Stimulated activated CD8-positive, alpha-beta memory T cell treated with anti-CD3 and anti-CD28 coated beads, Interleukin-7, amount 100 ng/mL, for 4 hours (primary cell): ENCODE measurements at places on chromosomes 11 and 22.
A peak's percentile ranks its signal among the peaks of the same experiment; 100 is the strongest.

GRCh38 chr22:32625985-32626384 lies 151.4 kb downstream of the FBXO7 start:
- DNase-seq = no peak

- DNase-seq = no peak
These were observed 124.0 kb downstream of the ETS1 start for GRCh38 chr11:128463371-128463829.

DNA sequence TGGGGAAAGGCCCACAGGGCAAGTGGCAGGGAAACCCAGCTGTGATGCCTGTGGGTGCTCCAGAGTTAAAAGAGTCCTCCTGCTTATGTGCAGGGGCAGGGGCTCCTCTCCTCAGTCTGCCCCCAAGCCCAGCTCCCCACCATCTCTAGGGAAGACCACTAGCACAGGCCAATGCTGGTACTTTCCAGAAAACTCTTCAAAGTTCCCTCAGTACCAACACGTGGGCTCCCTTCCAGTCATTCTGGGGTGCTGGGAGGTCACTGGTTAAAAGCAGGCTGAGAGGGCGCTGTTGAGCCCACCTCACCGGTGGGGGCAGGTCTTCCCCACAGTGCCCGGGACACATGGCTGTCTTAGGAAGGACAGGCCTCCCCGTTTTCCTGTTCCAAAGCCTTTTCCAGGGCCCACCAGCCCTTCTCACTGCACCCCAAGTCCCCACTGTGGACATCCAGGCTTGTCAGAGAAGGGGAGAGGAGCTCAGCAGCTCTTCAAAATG lies 154.6 kb downstream of the TRIM29 start:
- DNase-seq = no peak

- no peak for DNase-seq
These were observed 52.2 kb downstream of the HORMAD2 start for GRCh38 chr22:30132290-30132996.

GRCh38 chr11:67640021-67640757 lies 626 bp upstream of the TBX10 start:
- peak; percentile 27 for DNase-seq

- DNase-seq = no peak
These were observed 369.7 kb downstream of the SHANK2 start for GRCh38 chr11:70882716-70883085.

DNA sequence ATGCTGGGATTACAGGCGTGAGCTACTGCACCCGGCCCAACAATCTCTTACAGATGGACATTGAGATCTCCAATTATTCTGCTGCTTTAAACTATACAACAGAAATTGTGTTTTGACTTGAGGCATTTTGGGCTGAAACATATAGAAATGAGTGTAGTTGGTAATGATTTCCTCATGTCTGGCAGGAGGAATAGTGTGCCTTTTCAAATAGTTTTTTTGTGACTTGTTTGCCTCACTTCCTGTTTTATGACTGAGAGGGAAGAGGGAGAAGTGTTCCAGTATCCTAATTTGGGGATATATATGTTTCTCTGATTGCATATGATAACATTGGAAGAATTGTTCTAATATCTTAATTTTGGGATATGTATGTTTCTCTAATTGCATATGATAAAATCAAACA lies 40.2 kb downstream of the EP300 start:
- no peak for DNase-seq

DNA sequence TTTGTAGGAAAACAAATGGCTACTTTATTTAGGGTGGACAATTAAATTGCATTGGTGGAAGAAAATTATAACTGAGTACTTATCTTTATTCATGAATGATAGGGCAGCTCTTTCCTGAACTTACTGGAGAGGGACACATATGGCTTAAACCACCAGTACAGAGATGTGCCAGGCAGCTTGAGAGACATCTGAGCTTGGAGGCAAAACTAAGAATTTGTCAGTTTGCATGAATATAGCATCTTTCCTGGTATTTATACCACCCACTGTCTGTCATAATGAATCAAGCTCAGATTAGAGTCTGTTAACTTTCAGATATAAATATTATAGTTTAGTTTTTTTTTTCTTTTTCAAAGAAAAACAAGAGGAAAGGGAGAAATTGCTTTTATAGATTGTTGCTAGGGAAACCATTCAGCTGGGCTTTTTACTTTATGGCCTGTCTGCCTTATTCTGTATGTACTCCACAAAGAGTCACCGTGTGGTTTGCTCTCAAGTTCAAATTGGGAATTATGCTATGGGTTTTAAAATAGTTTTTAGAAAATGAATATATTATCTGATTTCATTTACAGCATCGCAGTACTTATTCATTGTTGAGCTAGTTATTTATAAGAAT lies 477.0 kb upstream of the CHORDC1 start:
- DNase-seq = no peak

DNA sequence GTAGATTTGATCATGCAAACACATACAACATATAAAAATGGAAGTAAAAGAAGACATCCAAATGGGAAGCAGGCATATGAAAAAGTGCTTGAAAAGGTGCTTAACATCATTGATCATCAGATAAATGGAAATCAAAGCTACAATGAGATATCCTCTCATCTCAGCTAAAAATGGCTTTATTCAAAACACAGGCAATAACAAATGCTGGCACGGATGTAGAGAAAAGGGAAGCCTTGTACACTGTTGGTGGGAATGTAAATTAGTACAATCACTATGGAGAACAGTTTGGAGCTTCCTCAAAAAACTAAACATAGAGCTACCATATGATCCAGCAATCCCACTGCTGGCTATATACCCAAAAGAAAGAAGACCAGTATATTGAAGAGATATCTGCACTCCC lies 549 bp upstream of the TCN1 start:
- DNase-seq = no peak

GRCh38 chr11:67269401-67270255 lies 3.4 kb downstream of the GRK2 start:
- no peak for DNase-seq

DNA sequence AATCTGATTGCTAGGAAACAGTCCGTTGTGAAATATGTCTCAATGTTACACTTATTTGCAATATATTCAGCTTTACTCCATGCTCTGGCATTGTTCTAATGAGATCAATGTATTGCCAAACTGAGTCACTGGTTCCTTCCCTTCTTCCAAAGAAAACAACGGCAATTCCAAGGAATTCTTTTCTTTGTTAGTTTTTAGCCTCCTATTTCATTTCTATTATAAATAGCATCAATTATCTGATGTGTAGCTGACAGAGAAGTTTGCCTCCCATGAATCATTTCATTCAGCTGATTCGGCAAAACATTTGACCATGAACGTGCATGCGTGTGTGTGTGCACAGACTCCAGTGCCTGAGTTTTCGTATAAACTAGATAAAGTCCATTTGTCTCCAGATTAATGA lies 346.8 kb downstream of the ETS1 start:
- DNase-seq = no peak

DNA sequence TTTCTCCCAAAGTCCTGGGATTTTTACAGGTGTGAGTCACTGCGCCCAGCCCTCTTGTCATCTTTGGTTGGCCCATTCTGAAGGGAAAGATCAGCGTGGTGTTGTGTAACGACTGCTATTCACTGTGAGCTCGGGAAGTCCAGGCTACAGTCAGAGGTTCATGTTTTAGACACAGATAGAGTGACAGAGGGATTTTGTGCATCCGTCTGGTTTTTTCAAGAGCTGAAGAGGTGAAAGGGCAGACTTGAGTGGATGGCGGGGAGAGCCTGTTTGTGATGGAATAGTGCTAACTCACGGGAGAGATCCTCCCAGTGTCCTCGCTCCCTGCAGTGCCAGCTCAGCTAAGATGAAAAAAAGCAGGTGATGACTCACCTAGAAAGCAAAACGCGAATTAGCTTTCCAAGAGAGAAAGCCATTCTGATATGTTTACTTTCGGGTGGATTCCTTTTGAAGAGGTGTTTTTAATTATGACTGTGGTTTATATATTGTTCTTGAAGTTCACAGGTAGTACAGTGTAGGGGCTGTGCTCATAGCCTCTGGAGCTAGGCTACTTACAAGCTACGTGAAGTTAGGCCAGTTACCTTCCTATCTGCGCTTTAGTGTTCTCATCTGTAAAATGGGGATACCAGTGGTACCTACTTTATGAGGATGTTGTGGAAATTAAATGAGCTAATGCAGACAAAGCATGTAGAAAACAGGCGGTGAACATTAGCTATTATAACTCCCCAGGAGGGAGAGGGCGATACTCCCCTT lies 67.2 kb downstream of the C11orf91 start:
- DNase-seq = no peak

GRCh38 chr22:46931414-46931813 lies 169.0 kb downstream of the TBC1D22A start:
- DNase-seq = no peak

DNA sequence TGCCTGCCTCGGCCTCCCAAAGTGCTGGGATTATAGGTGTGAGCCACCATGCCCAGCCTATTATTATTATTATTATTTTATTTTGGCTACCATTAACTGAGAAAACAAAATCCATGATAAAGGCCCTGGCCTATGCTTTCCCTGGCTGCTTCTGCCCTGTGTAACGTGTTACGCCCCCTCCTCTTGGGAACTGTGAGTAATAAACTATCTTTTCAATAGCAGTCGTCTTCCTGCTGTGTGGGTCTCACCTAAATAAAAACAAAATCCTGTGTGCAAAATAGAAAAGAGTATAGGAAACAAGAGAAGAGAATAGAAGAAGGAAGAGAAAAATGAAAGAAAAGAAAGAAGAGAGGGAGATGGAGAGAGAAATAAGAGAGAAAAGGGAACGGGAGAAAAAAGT lies 237.0 kb downstream of the MIAT start:
- DNase-seq = no peak

GRCh38 chr22:21876486-21877176 lies 9.2 kb upstream of the MAPK1 start:
- DNase-seq = no peak

DNA sequence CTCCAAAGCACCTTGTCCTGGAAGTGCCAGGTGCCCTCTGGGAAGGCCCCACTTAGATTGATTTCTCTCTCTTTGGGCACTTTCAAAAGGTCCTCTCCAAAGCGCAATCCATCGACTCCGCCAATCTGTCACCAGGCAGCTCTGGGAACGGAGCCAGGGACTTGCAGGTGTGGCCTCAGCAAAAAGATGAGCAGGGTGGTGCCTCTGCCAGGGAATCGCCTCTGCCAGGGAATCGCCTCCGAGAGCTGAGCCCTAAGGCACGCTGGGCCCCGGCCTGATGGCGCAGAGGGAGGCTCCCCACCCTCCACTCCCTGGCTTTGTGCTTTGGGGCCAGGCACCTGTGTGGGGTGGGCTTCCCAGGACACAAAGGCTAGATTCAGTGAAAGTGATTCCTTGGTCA lies 1391.3 kb downstream of the TBC1D22A start:
- no peak for DNase-seq

- no peak for DNase-seq
These were observed 174.1 kb downstream of the MN1 start for GRCh38 chr22:27627444-27627833.
